Frontal cortex (tissue), 4 donors: ENCODE measurements at places on chromosomes 13 and 19. TPM values are rescaled to one million over a fixed set of nuclear protein-coding genes. Genes with fewer than 3 reads are reported as not detected.

Gene THSD1
- 12.2 TPM for total RNA-seq

Gene C19orf33
- 0.82 TPM for total RNA-seq

Gene NLRP4
- not detected for total RNA-seq

Gene MYH14
- 0.82 TPM for total RNA-seq

Gene PRR19
- total RNA-seq: 2.0 TPM

Gene CD70
- not detected for total RNA-seq

Gene SLC10A2
- total RNA-seq: under 0.01 TPM

Gene CDX2
- not detected for total RNA-seq

Gene ZNF888
- total RNA-seq: 3.3 TPM

Gene HS6ST3
- 25.3 TPM for total RNA-seq

Gene RUBCNL
- total RNA-seq: 3.3 TPM

Gene CDC42EP5
- total RNA-seq: 4.1 TPM

Gene NLRP5
- not detected for total RNA-seq

Gene MKNK2
- total RNA-seq: 18.3 TPM

Gene NPAS1
- 2.9 TPM for total RNA-seq

Gene CYP2F1
- not detected for total RNA-seq

Gene LILRB2
- total RNA-seq: not detected

Gene ZNF729
- total RNA-seq: not detected

Gene SPIB
- total RNA-seq: under 0.01 TPM

Gene LILRA2
- under 0.01 TPM for total RNA-seq

Gene DPY19L3
- total RNA-seq: 28.9 TPM

Gene GNA15
- 0.82 TPM for total RNA-seq

Gene ACER1
- not detected for total RNA-seq

Gene VSTM1
- not detected for total RNA-seq

Gene SH3GL1
- 17.5 TPM for total RNA-seq

Gene COL4A2
- total RNA-seq: 47.3 TPM

Gene HNRNPL
- total RNA-seq: 372 TPM

Gene ADM5
- 0.82 TPM for total RNA-seq

Gene SPINT2
- 104 TPM for total RNA-seq

Gene ZNF578
- 36.3 TPM for total RNA-seq
